H54 (cell line): ENCODE measurements at places on chromosomes 5 and 9.

GRCh38 chr5:114859438-114859735, 310.3 kb downstream of the TRIM36 start:
- DNase-seq = no peak

- no peak for DNase-seq
These were observed 36.1 kb downstream of the PRRX2 start for GRCh38 chr9:129701549-129701948.

- no peak for DNase-seq
These were observed 208.0 kb downstream of the KCTD16 start for GRCh38 chr5:144378681-144379080.

GRCh38 chr5:72427488-72428437, 79.4 kb downstream of the ZNF366 start:
- DNase-seq = peak; percentile 30

DNA sequence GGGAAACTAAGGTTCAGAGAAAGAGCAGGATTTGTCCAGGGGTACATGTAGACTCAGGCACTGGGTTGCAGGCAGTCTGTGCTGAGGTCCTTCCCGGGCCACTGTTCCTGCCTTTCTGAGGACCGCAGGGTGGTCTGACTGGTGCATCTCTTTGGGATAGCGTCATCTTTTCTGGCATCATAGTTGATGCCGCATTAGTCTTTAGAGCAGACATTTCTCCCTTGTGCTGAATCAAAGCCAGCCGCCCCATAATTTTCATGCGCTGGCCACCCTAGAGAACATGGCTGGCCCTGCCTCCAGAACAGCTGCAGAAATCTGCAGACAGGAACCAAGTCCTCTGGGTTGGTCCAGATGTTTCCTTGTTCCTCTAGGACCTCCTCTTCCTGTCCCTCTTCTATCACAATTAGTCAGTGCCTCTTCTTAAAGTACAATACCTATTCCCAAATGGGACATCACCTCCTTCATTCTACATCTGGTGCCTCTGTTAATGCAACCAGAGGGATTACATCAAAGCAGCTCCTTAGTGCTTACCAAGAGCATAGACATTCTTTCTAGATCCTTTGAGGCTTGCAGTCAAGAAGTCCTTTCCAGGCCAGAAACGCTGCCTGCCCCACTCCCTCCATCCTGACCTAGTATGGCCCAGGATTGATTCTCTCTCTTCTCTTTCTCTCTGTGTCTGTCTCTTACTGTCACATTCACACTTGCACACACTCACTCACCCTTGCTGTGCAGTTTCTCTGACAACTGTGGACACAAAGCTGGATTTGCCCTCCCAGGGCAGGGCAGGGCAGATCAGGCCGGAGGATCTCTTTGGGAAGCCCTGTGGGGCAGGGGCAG, 42.0 kb upstream of the ORM1 start:
- DNase-seq = no peak

DNA sequence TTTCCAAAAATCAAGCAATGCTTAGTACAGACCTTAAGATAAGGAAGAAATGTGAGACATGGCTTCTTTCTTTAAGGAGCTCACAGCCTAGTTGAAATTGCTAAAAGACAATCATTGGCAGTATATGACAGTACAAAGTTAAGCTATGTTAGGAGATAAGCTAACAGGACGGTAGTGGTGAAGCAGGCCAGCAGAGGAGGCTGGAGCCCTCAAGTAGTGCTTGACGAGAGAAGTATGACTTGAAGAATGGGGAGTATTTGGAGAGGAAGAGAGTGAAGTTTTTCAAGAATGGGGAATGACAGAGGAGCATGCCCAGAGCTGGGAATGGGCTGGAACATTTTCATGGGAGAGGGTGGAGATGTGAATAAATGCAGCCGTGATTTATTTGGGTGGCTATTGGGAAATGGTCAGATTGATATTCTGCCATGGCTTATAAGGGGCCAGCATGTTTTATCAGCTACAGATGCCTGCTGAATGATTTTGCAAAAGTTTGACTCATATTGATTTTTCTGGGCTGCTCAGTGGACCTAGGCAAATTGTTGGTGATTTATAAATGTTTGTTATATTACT, 43.7 kb downstream of the LURAP1L start:
- DNase-seq = no peak

DNA sequence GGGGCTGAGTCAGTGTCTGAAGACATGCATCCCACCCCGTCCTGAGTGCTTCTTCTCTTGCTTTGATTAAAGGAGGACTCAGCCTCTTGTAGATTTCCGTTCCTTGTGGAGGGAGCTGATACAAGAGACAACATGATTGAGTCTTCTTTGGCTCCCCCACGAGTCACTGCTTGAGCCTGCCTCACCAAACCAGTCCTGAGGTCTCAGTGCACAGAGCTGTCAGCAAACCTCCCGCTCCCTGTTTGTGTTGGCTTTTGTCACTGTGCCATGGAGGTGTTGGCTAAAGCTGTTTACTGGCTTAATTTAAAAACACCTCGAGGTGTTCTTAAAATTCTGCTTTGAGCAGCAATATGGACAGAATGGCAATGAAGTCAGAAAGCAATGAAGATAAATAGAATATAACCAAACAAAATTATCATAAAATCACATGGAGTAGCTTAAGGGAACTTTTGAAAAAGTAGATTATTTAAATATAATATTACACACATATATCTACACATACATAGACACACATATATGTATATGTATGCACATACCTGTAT, 234.1 kb upstream of the ANKRD55 start:
- no peak for DNase-seq

- DNase-seq = no peak
These were observed 35.0 kb upstream of the GOLM1 start for GRCh38 chr9:86134361-86134760.

- DNase-seq = no peak
These were observed 11.6 kb downstream of the NAIF1 start for GRCh38 chr9:128055344-128056040.
